ENCODE measurements at places on chromosomes 13 and 19.
A peak's percentile ranks its signal among the peaks of the same experiment; 100 is the strongest.

DNA sequence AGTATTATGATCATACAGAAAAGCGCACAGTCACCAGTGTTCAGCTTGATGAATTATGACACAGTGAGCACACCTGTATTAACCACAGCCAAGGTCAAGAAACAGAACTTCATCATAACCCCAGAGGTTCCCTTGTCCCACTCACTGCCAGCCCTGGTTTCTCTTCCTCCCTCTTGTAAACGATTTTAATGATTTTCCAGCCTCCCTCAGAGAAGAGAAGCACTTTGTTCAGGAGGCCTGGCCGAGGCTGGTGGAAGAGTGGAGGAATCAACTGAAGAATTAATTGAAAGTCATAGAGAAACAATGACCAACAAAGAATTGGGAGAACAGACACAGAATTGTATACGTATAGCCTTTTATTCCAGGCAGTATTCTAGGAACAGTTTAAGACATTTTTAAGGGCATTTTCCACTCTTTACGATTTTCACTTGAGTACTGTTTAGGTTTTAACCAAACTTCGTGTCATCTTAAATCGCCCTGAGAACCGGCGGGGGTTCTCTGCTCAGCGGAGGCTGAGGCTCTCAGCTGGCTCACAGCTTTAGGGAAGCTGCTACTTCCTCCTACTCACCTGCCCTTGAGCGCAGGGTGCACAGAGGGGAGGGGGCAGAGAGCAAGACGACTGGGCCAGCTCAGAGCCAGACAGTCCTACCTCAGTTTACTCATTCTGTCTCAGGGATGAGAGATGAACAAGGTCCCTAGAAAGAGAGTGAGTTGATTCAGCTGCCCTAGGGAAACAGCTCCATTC, 108.6 kb downstream of the AKAP11 start:
- DNase-seq = no peak

- DNase-seq = peak; percentile 95
These were observed 4.1 kb upstream of the KCNC3 start for GRCh38 chr19:50333235-50333736.

GRCh38 chr13:98685146-98685545, 67.3 kb downstream of the SLC15A1 start:
- no peak for DNase-seq

GRCh38 chr19:1164684-1165531, 9.2 kb downstream of the SBNO2 start:
- no peak for DNase-seq

GRCh38 chr13:26853323-26853722, 92.7 kb upstream of the GPR12 start:
- no peak for DNase-seq

- no peak for DNase-seq
These were observed 464 bp upstream of the ZFP14 start for GRCh38 chr19:36379510-36379819.
